ENCODE measurements at places on chromosomes 16 and 17.

DNA sequence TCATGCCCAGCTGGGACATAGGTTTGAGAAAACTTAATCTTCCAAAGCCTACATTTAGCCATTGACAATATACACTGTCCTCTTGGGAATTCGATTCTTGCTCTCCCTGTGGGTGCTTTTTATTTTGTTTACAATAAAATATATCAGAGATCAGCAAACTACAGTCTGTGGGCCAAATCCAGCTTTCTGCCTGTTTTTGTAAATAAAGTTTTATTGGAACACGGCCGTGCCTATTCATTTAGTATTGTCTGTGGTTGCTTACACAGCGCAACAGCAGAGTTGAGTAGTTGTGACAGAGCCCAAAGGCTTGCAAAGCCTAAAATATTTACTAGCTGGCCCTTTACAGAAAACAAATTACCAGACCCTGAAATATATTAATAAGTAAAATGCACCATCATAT is 39.7 kb upstream of the DNAJA2 start:
- DNase-seq: no peak

GRCh38 chr16:49674351-49674851 is 181.5 kb downstream of the ZNF423 start:
- DNase-seq: no peak

- DNase-seq: no peak
These were observed 4.8 kb downstream of the RHBDF2 start for GRCh38 chr17:76496464-76496863.

DNA sequence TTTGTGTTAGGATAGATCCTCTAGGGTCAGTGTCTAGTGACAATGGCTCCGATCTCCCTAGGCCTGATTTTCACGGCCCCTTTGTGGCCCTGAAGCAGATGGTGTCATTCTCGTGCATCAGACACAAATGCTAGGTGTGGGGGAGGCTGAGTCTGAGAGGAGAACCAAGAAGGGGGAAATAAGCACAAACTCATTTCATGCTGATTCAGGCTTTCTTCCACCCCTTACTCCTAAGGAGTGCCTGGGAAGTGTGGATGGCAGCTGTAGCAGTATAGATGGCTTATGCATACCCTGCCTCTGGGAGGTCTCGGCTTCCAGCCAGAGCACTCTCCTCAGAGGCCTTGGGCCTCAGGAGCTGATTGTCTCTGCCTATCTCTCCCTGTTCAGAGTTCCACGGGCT is 1.8 kb upstream of the WNK4 start:
- DNase-seq: no peak

GRCh38 chr17:42857389-42857788 is 6.4 kb downstream of the AOC3 start:
- no peak for DNase-seq

GRCh38 chr17:38879878-38880665 is 10.2 kb downstream of the LASP1 start:
- DNase-seq: peak; percentile 70

GRCh38 chr17:5535436-5535835 is 48.9 kb downstream of the NLRP1 start:
- DNase-seq: no peak

- no peak for DNase-seq
These were observed 41.9 kb downstream of the FTO start for GRCh38 chr16:53745753-53746266.

DNA sequence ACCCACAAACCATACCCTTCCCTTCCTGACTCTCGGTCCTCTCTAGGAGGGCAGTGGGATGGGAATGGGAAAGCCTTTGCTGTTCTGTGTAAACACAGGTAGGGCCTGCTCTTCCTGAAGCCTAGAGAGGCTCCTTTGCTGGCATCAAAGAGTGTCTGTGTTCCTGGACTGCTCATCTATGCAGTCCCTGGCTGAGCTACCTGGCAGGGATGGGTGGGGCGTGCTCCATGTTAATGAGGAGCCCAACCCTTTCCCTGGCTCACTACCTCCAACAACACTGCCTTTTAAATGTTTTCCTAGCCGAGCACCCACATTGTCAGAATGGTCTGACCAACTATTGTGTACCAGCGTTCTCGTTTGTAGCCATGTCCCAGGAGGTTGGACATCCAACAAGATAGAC is 26.6 kb upstream of the NAGLU start:
- DNase-seq: no peak
